Activated naive CD8-positive, alpha-beta T cell treated with anti-CD3 and anti-CD28 coated beads, Interleukin-2, amount 50 U/mL, for 16 hours (primary cell): ENCODE measurements at places on chromosomes 16 and 17.

DNA sequence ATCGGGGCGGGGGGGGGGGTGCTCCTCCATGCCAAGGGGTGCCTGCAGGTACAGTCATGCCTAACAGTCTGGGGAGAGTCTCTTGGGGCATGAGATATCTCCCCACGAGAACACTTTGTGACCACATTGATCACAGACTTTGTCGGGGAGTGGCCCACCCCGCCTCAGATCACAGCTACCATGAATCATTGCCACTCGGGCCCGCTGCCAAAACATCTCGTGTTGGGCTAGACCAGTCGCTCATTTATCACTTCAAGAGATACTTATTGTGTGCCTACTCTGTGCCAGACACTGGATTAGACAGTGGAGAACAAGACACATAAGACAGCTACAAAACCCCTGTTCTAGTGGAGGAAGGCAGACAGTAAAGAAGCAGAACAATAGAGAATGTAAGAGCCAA is 72.6 kb downstream of the CLEC16A start:
- peak; percentile 19 for DNase-seq

DNA sequence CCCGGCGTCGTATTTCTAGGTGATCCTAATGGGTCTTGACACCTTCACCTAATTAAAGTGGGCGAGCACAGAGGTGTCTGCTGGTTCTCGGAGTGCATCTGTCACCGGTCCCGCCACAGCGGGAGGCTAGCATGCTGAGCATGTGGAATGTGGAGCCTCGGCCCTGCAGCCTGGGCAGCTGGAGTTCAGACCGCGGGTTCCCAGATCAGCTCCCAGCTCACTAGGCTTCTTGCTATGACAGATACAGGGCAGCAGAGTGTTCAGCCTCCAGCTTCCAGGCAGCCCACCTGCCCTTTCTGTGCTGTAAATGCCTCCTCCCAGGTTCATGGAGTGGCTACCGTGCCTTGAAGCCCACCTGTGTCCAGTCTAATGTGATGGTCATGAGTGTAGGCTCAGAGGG is 166.7 kb downstream of the CPPED1 start:
- DNase-seq: no peak

DNA sequence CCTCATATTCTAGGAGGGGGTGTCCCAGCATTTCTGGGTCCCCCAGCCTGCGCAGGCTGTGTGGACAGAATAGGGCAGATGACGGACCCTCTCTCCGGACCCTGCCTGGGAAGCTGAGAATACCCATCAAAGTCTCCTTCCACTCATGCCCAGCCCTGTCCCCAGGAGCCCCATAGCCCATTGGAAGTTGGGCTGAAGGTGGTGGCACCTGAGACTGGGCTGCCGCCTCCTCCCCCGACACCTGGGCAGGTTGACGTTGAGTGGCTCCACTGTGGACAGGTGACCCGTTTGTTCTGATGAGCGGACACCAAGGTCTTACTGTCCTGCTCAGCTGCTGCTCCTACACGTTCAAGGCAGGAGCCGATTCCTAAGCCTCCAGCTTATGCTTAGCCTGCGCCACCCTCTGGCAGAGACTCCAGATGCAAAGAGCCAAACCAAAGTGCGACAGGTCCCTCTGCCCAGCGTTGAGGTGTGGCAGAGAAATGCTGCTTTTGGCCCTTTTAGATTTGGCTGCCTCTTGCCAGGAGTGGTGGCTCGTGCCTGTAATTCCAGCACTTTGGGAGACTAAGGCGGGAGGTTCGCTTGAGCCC is 11.6 kb downstream of the STH start:
- no peak for DNase-seq

DNA sequence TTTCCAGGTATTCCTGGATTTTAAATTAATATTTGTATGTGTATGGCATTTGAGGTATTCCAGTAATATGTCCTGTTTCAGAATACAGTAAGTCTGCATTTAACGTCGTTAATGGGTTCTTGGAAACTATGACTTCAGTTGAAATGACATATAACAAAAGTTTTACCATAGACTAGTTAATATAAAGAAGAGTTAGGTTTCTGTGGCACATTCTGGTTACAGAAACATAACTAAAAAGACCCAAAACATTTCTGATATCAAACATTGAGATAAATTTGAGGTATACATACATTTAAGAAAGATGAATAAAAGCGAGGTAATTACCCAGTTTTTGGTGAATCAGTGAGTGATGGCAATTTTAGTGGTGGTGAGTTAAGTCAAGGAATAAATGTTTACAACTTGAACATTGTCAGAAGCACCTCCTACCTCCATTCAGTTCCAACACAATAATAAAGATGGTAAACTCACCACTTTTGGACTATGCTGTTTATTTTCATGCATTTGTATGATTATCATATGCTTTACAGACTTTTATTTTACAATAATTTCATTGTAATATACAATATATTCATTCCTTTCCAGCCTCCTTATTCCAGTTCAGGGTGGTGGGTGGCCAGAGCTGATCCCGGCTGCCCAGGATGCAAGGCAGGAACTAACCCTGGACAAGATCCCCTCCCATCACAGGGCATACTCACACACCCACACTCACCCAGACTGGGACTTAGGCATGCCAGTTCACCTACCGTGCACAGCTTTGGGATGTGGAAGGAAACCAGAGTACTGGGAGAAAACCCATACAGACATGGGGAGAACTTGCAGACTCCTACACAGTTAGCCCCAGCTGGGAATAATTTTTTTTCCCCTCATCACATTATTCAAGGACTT is 9.7 kb downstream of the LUC7L3 start:
- DNase-seq: no peak

DNA sequence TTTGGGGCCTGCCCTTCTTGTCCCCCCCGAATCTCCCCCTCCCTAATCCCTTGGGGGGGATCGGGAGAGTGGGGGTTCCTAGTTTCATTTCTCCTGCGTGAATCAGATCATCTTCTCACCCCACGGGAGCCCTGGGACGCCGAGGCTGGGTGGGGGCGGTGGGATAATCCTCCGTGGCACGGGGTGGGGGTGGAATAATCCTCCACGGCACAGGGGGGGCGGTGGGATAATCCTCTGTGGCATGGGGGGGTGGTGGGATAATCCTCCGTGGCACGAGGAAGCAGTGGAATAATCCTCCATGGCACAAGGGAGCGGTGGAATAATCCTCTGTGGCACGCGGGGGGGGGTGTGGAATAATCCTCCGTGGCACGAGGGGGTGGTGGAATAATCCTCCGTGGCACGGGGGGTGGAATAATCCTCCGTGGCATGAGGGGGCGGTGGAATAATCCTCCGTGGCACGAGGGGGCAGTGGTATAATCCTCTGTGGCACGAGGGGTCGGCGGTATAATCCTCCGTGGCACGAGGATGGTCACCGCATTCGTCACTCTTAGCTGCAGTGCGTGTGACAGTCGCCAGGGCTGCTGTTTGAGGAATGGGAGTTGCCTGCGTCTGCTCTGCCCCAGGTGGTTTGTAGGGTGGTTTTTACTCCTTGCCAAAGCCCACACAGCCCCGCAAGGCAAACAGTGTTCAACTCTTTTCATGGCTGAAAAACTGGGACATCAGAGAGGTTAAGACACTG is 156.9 kb downstream of the LAT start:
- DNase-seq: no peak

- DNase-seq: no peak
These were observed 4.6 kb downstream of the QPRT start for GRCh38 chr16:29683543-29684090.

DNA sequence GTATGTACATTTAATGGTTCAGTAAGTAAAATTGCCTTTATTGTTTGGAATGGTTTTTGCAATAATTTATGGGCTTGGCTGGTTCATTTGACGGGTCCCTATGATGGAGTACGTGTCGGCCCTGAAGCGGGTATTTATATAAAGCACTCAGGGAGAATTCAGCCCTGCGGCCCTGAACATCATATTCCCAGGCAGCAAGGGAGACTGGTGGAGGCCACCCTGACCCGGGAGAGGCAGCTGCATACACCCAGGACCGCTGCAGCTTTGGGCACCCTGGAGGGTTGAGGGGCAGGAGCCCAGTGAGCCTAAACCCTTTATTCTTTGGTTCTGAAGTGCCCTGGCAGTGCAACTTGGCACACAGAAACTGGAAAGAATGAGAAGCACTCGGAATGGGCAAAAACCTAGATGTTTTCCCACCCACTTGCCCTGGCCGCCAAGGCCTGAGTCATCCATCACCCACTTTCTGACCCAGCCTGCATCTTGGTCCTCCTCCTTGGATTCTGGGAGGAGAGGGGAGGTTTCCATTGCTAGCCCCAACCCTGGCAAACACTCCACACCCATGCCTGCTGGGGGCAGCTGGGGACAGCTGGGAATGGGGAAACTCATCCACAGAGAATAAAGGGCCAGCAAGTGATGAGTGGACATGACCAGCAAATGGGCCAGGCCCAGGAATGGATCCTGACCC is 162.2 kb upstream of the TNRC6C start:
- no peak for DNase-seq

DNA sequence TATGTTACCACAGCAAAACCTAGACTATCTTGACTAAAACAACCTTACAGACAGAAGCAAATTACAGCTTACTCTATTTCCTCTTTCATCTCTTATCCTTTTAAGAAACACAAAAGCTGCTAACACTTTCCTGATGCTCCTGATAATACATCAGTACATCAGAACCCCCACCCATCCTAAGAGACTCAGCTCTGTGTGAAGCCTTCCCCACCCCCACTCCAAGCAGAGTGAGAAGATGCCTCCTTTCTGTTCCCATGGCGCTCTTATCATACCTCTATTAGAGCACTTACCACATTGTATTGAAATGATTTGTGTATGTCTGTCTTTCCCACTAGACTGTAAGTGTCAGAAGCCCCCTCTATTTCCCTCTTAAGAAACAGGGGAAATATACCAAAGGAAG is 42.4 kb upstream of the HS3ST2 start:
- no peak for DNase-seq

DNA sequence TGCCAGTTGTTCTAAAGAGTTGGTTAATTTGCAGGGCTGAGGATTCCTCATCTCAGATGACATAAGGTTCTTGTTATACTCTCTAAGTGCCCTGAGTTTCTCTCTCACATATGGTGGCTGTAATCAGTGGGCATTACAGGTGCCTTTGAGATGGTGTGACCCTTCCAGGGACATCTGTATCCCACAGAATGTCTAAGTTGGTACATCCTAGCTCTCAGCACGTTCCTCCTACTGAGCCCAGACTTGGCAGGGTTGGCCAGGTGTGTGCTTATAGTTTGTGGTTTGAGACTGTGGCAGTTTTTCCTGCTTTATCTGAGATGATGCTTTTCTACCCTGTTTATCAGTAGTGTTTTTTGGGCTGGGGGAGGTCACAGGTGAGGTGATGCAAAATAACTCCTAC is 36.3 kb downstream of the SPECC1 start:
- DNase-seq: no peak

- DNase-seq: no peak
These were observed 8.6 kb downstream of the CYB561 start for GRCh38 chr17:63437287-63438091.

DNA sequence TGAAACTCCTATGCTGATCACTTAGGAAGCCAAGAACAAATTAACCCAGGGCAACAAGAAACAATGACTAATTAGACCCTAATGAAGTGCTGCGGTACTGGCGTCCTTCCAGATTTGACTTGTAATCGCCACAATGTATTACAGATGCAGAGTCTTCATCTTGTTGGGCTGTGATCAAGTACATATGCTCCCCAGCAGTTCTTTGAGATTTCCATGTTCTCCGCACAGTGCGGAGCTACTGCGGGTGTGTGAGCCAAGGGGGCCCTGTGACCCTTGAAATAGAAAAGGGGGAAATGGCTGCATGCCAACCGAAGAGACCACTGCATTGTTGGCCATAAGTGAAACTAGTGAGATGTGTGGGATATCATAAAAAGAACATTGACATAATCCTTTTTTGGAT is 469.9 kb downstream of the MAF start:
- no peak for DNase-seq

GRCh38 chr17:47470836-47471235 is 60.1 kb upstream of the NPEPPS start:
- DNase-seq: no peak

DNA sequence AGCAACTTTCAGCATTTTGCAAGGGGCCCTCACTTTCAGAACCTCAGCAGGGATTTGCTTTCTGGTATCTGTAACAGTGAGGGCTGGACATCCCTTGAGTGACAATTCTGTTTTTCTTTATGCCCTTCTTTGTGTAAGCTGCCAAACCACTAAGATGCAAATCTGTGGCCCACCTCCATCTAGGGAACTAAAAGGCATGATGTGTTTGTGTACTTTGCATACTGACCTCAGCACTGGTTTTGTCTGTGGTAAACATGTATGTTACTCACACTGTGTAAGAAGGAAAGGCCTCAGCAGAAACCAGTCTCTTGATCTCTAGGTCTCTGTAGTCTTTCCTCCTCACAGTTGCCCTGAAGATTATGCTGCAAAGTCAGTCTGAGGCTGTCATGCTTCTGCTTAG is 396.6 kb upstream of the DYNLRB2 start:
- DNase-seq: no peak

DNA sequence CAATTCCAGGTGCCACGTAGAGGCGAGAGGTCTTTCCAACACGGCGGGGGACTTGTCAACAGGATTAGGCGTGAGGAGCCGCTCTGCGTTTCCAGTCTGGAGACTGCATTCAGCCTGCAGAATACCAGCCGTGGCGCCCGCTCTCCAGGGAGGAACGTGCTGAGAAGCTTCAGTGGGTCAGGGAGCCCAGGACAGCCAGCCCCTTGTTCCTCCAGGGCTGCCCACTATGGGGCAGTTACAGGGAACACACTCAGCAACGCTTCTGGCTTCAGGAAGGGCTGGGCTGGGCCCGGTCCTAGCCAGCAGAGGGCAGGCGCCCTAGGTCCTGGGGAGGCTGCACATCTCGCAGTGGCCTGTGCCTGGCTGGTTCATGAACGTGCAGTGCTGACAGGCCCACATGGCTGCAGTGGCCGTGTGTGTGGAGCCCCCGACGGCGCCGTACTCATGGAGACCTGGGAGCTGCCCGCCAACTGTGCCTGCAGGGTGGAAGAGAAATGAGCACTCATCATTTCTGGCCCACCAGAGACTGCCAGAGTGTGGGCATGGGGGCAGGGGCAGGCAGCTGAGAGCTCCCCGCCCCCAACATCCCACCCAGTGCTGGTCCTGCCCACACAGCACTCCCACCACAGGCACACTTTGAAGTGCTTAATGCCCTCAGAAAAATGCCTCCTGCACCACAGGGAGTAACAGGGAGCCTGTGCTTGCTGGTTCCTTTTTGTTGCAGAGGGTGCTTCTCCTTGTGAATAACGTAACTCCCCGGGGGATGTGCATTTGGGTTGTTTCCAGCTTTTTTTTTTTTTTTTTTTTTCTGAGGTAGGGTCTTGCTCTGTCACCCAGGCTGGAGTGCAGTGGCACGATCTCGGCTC is 7.0 kb upstream of the FAAP100 start:
- DNase-seq: no peak

- DNase-seq: no peak
These were observed 97.7 kb downstream of the CBLN1 start for GRCh38 chr16:49183911-49184310.

DNA sequence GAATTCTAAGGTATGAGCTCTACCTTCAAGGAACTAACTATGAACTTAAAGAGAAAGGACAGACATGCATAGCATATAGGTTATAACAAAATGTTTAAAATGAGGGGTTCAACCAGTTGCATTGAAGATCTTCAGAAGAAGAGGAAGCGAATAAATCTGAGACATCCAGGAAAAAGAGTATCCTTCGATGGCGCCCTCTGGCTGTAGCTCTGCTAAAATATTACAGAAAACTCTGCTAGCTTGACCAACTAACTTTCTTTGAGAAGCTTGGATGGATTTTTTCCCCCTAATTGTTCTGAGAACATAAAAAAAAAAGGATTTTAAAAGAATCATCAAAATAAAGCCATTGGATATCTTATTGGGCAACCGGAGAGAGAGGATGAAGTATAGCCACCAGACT is 659.9 kb upstream of the SOX9 start:
- DNase-seq: no peak
